ENCODE measurements at places on chromosomes 2 and 18.

DNA sequence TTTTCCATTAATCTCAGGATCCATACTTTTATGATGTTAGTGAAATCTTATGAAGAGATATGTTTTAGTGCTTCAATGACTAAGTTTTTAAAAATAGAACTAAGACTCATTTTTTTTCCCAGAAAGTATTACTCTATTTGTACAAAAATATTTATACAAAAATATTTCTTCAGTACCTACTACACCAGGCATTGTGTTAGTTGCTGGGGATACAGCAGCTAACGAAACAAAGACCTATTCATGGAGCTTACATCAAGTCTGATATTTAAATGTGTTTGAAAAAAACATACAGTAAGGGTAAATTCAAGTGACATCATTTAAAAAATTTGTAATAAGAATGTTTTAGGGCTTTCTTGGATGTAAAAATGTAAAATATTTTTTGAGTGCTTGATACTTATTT is 11.6 kb downstream of the VAPA start:
- no peak for DNase-seq

- DNase-seq = no peak
These were observed 103.7 kb upstream of the EML6 start for GRCh38 chr2:54619660-54620231.

DNA sequence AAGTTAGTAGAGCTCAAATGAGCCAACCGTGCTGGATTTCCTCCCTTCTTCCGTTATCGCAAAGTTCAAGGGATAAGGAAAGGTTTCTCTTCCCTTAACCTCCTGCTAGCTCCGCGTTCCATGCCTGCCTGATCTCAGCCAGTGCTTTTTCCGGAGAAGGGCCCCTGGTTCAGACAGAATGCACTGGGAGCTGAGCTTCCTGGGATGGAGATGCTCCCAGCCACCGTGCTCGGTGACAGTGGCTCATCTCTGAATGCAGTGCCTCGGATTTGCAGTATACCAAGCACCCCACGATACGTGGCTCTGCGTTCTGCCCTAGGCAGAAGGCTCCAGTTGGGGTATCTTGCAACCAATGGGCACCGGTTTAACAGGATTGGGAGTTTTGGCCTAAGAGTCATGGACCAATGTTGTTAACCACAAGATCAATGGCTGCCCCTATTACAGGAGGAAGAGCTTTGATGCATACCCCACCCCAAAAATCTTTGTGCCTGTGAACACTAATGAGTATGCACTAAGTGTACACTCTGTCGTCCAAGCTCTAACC is 876 bp downstream of the CNTNAP5 start:
- DNase-seq = no peak

GRCh38 chr18:49597157-49597931 is 35.5 kb downstream of the LIPG start:
- no peak for DNase-seq

- DNase-seq = no peak
These were observed 311.6 kb upstream of the NRP2 start for GRCh38 chr2:205370726-205371125.

GRCh38 chr2:219562049-219563020 is 9.0 kb downstream of the OBSL1 start:
- DNase-seq = no peak

DNA sequence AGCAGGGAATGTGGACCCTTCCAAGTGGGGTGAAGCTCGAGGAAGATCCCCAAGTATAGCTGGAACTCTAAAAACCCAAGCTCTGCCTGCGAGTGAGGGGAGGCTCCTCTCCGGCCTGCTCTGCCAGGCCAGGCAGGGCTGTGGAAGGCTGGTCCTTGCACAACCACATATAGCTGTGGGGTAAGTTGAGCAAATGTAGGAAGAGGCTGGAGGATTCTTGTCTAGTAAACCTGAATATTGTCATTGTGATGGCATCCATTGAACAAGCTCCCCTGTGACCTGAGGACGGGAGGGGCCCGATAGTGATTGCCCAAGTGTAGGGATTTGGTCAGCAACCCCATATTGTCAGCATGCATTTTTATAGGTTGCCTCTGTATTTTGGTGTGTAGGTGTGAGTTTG is 103.0 kb downstream of the ACKR3 start:
- DNase-seq = no peak

DNA sequence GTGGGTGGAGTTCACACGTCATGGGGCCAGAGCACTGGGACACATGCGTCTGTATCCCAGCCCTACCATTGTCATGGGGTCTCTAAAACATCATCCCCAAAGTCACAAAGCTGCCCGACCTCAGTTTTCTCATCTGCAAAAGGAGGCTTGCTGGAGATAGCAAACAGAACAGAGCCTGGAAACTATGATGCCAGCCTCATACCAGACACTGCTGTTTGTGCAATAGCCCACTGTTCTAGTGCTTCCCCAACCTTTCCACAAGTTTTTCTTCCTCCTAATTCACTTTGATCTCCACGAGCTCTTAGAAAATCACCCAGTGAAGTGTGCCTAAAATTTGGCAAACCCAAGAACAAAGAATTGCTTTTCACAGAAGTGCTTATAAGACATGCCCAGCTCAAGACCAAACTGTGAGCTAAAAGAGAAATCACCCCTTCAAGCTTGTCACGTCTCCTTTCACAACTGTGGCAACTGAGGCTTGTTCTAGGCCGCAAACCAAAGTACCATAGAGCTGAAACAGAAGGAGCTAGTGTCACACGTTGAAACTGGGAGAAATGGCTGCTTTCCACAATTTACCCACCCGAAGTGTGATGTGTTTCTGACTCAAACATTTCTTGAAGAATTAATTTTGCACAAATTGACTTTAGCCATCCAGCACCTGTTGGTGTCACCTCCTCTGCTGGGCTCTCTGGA is 162.7 kb upstream of the ID2 start:
- DNase-seq = no peak

DNA sequence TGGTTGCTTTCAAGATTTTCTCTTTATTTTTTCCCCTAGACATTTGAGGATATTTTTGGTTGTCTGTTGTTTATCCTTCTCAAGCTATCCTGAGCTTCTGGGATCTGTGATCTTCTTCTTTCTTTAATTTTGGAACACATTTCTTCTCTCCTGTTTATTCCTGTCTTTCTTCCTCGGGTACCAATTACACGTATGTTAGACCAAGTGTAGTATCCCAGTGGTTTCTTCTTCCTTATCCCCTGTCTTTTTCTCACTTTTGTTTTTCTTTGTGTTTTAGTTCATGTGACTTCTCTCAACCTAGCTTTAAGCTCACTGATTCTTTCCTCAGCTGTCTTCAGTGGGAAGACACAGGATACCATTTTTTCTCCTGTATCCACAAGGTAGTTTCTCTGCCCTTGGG is 120.0 kb downstream of the GALR1 start:
- DNase-seq = no peak

- no peak for DNase-seq
These were observed 550.4 kb downstream of the ARHGAP15 start for GRCh38 chr2:143679617-143680016.

DNA sequence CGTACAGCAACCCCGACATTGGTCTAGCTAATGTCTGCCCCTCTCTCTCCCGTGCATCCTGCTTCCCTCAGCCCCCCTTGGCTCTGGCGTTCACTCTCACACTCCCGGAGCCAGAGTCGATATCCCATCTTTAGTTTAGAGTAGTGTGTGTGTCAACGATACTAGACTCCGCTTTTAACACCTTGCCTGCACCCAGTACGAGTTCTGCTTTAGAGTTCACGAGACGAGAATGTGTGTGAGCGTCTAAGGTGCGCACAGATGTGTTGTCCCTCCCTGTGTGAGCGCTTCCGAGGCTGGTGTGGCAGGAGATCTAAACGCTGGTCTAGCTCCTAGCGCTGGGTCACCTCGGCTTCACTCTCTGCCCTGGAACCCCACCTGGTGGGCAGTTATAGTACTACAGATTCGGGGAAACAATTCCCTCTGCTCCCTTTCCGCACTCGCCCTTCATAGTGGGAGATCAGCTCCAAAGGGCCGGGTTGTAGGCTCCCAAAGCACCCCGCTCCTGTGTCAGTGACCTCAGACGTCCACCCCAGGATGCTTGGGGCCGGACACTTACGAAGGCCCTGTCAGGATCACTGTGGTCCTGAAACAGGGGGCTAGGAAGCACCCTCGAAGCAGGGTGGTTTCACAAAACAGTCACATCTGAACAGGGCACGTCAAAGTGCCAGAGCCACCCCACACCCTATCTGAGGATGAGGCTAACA is 2.6 kb upstream of the CYP26B1 start:
- DNase-seq = peak; percentile 78

- no peak for DNase-seq
These were observed 340.6 kb downstream of the PAX3 start for GRCh38 chr2:221958224-221958623.

- no peak for DNase-seq
These were observed 200.7 kb downstream of the BCL11A start for GRCh38 chr2:60352491-60353405.
